ENCODE measurements at places on chromosomes 2 and 18.

DNA sequence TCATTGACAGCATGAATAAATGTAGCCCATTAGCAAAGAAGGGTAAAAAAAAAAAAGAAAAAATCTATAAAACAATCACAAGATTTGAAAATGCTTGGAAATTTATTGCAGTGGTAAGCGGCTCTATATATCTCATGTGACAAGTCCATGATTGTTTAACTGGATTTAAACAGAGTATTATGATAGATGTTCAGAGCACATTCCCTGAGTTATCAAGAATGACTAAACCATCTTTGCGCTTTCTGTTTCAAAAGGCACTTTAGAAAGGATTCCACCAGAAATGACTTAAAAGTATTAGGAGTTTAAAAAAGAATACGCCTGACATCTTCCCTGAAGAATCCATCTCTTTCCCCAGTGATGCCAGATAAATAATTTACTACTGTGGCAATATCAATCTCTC, 409.5 kb upstream of the UBE2E3 start:
- DNase-seq, result no peak

- no peak for DNase-seq
Observed at GRCh38 chr2:60581433-60582282, 28.2 kb upstream of the BCL11A start.

GRCh38 chr2:127740665-127741288, 39.5 kb downstream of the SFT2D3 start:
- DNase-seq, result no peak

- no peak for DNase-seq
Observed at GRCh38 chr2:53941749-53942148, 29.0 kb downstream of the PSME4 start.

GRCh38 chr2:95232232-95232631, 24.9 kb downstream of the ZNF892 start:
- DNase-seq, result no peak

DNA sequence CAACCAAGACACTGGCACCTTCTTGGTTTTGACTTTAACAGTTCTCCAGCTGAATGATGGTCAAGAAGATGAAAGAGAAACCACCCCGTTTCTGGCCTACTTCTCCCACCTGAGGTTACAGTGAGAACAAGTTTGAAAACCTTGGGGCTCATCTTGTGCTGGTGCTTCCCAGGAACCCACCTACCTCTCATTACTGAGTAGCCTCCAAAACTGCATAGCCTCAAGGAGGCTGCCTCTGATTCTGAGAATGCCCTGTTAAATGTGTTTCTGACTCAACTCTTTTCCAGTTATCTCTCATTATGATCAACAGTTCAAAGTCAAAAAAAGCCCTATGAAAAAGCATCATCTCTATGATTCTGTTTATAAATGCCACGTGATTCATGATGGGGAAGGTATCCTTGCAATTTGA, 121.9 kb downstream of the CACNB4 start:
- no peak for DNase-seq

GRCh38 chr2:162731917-162732804, 106.4 kb downstream of the KCNH7 start:
- DNase-seq, result no peak

- DNase-seq, result no peak
Observed at GRCh38 chr2:213296270-213296669, 12.0 kb downstream of the SPAG16 start.

GRCh38 chr2:96602330-96602823, 35.7 kb downstream of the KANSL3 start:
- no peak for DNase-seq

DNA sequence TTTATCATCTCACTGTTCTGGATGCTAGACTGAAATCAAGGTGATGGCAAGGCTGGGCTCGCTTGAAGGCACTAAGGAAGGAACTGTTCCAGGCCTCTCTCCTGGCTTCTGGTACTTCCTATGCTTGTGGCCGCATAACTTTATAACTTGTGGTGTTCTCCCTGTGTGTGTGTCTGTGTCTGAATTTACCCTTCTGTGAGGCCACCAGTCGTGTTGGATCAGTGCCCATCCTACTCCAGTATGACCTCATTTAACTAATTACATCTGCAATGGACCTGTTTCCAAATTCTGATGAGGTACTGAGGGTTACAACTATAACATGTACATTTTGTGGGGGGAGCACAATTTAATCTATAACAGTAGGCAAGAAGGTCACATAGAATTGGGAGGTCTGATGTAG, 41.6 kb downstream of the LYPD6B start:
- no peak for DNase-seq

DNA sequence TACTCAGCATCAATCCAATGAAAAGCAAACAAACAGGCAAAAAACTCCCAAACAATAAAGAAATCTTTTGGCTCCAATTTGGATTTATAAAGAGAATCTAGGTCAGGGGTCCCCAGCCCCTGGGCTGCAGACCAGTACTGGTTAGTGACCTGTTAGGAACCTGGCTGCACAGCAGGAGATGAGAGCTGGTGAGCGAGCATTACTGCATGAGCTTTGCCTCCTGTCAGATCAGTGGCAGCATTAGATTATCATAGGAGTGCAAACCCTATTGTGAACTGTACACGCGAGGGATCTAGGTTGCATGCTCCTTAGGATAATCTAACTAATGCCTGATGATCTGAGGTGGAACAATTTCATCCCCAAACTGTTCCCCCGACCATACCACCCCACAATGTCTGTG, 102.2 kb downstream of the KIAA1328 start:
- DNase-seq, result no peak

Measured in smooth muscle cell of the brain vasculature (primary cell).